Activated T-cell treated with anti-CD3 and anti-CD28 coated beads, Interleukin-2, amount 50 U/mL, for 48 hours (primary cell): ENCODE measurements at places on chromosomes 6 and 20.
A peak's percentile ranks its signal among the peaks of the same experiment; 100 is the strongest.

DNA sequence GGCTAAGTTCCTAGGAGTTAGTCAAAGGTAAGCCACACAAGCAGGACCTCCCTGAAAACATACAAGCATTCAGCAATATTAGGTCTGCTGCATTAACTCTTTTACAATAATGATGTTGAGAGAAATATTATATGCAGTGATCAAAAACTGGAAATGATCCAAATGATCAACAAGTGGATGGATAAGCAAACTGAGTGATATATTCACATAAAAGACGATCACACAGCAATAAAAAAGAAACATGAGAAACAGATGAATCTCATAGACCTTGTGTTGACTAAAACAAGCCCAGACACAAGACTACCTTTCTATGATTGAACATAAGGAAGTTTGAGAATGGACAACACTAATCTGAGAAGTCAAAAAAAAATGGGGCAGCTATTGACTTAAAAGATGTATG, 39.9 kb downstream of the LMBRD1 start:
- DNase-seq = no peak

DNA sequence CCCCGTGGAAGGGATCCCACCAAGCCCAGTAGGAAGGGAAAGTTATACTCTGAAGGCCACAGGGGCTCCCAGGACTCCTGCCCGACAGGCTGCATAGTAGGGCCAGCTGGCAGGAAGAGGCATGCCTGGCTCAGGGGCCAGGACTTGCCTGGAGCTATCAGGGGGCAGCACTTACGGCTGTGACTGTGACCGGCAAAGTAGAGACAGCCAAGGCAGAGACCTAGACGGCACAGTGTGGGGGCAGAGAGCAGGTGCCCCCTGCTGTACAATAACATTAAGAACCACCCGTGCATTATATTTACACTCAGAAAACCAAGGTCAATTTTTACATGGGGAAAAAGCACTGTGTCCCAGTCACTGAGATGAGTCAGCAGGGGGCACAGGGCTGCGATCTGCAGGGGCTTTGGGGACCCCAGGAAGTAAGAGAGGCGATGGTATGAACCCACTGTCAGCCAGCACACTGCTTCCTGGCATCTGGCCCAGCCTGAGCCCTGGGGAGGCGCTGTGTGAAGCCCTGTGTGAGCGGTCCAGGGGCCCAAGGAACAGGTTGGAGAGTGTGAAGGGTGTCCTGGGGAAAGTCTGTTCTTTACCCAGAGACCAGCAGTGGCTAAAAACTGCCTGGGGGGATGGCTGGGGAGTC, 9.9 kb downstream of the CCDC167 start:
- peak; percentile 55 for DNase-seq

- DNase-seq = no peak
These were observed 13.6 kb downstream of the FBXO30 start for GRCh38 chr6:145801021-145801420.

- no peak for DNase-seq
These were observed 579.1 kb downstream of the BMP2 start for GRCh38 chr20:7346562-7346961.

GRCh38 chr20:7627734-7628663, 312.3 kb downstream of the HAO1 start:
- no peak for DNase-seq

- DNase-seq = no peak
These were observed 14.0 kb upstream of the PLCB1 start for GRCh38 chr20:8118039-8118438.

DNA sequence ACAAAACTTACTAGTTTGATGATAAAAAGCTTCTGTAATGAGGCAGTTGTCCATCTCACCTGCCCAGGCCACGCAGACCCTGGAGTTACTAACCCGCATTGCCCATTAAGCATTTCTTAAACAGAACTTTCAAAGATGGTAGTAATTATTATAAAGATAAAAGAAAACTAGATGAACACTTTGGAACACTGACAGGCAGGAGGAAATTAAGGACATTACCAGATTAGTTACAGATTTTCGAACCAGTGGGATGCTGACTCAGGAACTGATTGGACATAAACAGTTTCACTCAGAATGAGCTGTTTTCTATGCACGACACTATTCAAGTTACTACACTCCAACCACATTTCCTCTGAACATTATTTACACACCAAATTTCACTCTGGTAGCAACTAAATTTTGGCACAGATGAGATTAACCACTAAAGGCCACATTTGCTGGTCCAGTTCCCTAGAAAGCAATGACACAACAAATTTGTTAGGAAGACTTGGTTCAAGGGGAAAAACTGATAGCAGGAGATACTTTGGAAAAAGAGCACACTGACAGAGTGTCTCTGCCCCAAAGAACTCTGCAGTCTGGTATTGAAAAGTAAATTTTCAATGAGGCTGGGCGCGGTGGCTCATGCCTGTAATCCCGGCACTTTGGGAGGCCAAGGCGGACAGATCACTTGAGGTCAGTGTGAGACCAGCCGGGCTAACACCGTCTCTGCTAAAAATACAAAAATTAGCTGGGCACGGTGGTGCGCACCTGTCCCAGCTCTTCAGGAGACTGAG, 3.0 kb downstream of the ROMO1 start:
- peak; percentile 46 for DNase-seq

- DNase-seq = no peak
These were observed 105.8 kb upstream of the RUNX2 start for GRCh38 chr6:45222380-45222779.

DNA sequence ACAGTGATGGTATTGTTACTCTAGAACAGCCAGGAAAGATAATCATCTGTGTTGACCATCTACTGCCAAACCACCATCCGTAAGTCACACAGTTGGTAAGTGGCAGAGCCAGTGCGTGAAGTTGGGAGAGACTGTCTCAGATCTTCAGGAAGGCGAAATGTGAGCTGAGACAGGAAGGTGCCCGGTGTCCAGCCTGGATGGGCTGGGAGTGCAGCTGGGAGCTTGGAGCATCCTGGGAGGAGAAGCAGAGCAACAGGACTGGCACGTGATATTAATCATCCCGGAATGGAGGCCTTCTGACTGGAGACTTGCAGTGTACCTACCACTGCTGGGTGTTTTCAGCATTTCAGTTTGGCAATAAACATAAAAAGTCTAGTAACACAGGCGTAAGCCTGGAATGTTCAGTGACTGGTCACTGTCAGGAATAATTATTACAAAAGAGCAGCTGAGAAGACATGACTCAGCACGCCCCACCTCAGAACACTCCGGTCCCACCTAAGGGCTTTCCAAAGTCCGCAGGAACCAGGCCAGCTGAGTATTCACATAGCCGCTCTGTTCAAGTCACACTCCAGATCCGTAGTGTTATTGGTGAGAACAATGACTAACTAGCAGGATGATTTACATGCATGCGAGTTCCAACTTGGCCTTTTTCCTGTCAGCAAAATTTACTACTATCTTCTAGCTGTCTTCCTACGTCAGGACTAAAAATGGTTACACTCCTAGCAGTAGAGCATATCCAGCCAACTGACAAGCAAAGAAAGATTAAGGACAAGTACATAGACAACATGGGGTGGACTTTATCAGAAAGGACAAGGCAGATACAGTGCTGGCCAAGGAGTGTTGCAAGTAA, 45.1 kb upstream of the PNRC1 start:
- DNase-seq = no peak

DNA sequence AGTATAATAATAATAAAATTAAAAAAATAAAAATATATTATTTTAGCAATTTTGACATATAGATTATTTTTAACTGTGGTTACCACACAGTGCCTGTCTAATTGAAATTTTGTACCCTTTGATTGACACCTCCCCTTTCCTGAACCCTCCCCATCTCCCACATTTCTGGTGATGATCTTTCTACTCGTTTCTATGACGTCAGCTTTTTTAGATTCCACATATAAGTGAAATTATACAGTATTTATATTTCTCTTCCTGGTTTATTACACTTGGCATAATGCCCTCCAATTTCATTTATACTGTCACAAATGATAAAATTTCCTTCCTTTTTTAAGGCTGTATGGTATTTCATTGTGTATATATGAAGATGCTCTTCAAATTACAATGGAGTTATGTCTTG, 258.1 kb upstream of the PTCHD4 start:
- DNase-seq = no peak

DNA sequence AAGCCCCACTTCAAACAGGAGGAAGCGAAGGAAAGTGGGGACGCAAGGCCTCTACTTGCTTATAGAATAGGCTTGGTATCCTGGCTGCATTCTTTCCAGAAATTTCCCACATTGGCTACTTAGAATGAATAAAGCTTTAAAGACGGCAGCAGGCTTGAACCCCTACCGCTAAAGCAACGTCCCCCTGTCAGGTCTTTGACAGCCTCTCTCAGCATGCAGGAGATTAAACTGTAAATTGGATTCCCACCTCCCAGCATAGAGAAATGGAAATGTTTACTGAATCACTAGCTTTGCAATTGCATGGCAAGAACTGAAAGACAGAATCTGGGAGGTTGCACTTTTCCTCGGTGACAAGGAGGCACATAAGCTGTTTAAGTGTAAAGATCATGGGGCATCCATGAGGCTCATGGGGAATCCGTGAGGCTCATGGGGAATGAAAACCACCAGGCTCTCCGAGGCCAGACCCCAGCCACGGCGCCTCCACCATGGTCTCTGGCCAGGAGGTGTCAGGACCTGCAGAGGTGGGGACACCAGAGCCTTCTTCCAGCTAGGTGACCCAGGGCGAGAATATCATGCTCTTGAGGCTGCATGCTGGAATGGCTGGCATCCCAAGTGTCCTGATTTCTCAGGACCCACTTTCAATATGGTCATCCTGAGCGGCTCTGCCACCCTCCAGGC, 10.3 kb downstream of the LEMD2 start:
- DNase-seq = no peak

DNA sequence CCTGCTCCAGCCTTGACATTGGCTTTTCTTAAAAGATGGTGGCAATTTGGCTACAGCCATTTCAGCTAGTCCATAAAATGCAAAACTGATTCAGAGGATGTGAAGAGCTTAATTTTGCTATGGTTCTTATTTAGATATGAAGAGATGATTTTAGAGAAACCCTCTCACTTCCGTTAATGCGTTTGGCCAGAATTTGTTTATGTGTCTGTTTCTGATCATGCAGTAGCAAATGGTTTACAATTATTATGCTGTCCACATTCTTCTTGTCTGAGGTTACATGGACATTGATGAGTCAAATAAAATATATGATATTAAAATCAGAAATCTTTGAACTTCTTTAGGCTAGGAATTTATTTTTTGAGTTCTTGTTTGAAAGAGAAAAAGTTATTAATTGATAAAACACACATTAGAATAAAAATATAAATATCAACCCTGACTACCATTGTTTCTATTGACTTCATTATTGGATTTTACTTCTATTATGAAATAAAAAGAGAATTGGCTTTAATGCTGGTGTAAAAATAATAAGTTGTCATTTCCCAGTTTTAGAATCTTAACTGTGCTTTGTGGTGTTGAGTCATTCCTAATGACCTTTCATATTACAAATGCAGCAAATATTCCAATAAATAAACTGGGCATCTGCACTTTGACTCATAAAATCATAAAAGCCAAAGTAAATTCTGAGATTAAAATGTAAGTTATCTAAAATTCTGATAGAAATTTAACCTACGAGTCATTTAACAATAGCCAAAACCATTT, 1286.0 kb upstream of the GJE1 start:
- no peak for DNase-seq

GRCh38 chr6:18990059-18990978, 603.2 kb downstream of the RNF144B start:
- DNase-seq = peak; percentile 60

DNA sequence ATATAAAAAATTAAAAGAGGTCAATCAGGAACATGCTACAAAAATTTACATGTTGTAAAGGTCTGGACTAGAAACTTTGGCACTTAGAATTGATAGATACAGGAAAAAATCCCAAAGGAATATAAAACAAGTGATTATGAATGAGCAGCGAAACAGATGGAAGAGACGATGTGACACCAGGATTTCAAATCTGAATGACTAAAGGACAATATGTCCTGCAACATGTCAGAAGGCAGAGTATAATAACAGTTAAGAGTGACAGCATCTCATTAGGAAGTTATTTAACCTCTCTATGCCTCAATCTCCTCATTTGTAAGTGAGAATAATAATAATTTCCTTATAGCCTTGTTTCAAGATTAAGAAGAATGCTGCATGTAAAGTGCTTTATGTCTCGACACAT, 50.3 kb downstream of the FRK start:
- no peak for DNase-seq

- DNase-seq = no peak
These were observed 426.0 kb upstream of the SULF2 start for GRCh38 chr20:48211238-48211637.

- DNase-seq = no peak
These were observed 590 bp upstream of the MAP1LC3A start for GRCh38 chr20:34557936-34558319.

GRCh38 chr6:125188037-125188436, 34.5 kb downstream of the TPD52L1 start:
- DNase-seq = no peak

GRCh38 chr6:53441035-53441493, 92.3 kb upstream of the ELOVL5 start:
- no peak for DNase-seq

DNA sequence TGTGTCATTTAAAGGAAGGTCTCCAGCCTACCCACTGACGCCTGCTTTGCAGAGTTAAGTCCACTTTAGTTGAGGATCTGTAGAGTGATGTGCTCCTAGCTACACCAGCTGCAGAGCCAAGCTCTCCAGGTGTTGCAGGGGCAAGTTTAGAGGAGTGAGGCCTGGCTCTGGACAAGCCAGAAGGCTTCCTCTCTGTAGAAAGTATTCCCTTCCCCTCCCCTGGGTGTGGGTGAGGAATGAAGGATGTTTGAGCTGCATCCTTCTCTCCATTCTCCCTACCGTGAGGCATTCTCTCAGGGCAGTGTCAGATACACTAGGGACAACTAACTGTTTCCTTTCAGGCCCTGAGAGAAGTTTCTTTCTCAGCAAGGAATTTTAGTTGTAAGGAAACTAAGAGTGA, 66.5 kb downstream of the ELOVL5 start:
- no peak for DNase-seq

- DNase-seq = no peak
These were observed 9.0 kb downstream of the LEMD2 start for GRCh38 chr6:33779895-33780294.

DNA sequence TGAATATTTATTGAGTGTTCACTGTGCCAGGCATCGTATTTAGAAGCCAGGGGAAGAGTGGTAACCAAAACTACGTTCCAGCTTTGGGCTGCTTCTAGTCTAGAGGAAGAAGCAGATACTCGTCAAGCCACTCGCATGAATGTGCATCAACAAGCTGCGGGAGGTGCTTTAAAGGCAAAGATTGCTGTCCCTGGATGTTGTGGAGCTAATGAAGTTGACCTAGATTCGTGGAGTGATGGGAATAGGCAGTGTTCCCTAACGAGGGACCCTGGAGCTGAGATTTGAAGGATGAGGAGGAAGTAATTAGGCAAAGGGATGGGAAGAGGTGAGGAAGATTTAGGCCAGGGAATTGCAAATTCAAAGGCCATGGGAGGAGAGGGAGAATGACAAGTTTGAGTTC, 118.9 kb downstream of the TMEM170B start:
- no peak for DNase-seq

- DNase-seq = no peak
These were observed 2.1 kb upstream of the GHRH start for GRCh38 chr20:37263686-37264085.

GRCh38 chr20:50898475-50898874, 32.8 kb downstream of the ADNP start:
- no peak for DNase-seq

GRCh38 chr6:15346315-15346714, 100.4 kb downstream of the JARID2 start:
- DNase-seq = no peak
